ENCODE measurements at places on chromosomes 2 and 18.
A peak's percentile ranks its signal among the peaks of the same experiment; 100 is the strongest.

DNA sequence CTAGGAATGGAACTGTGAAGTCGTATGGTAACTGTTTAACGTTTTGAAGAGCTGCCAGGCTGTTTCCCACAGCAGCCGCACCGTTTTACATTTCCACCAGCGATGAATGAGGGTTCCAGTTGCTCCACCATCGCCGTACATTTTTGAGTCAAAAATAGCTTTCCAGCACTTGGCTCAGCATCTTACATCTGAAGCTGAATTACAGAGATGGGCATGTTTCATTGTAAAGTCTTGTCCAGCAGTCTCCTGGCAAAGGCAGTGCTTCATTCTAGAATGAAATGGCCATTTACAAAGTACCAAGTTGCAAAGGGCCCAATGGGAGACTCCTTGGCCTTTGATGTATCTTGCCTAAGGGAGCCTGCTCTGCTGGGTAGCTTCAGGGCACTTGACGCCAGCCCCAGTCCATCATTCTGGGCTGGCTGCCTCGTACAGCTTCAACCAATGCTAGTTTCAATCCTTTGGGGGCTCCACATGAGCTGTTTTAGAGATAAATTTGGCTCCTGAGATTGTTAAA is 45.1 kb downstream of the ATIC start:
- no peak for DNase-seq

- DNase-seq: no peak
These were observed 1518.3 kb downstream of the RPIA start for GRCh38 chr2:90209806-90210205.

DNA sequence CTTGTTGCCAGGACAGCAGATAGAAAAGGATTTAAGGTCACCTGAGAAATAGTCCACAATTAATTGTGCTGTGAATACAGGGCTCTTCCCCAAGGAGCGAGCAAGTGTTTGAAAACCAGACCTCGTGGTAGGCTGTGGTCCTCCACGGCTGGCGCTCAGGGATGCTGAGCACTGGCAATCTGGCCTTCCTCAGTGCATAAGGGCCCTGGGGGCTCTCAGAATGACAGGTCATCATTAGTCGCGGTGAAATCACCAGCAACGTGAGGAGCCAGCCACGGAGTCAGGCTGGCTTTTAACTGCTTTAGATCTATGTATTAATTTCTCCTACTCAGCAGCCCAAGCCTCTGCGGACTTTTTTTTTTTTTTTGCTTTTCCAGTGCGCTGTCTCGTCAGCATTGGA is 148.5 kb downstream of the FHOD3 start:
- DNase-seq: no peak

DNA sequence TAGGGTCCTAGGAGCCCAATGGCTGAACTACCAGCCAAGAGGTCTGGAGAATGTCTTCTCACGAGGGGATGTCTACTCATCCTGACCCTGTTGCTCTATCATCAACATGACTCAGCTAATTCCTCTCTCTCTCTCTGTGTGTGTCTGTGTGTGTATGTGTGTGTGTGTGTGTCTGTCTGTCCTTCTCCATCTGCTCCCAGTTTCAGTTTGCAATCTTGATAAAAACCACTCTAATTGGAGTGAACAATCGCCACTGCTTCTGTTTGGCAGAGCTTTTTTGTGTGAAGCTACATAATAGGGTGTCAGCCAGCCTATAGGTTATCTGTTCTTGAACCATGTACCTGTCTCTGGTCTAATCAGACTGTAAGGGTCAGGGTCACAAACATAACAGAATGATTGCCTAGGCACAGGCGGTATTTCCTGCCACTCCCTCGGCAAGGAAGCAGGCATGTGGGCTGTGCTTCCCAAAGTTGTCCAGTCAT is 219.8 kb downstream of the SH3BP4 start:
- no peak for DNase-seq

- no peak for DNase-seq
These were observed 144.3 kb downstream of the TFCP2L1 start for GRCh38 chr2:121140734-121141133.

- no peak for DNase-seq
These were observed 147.9 kb upstream of the DNMT3A start for GRCh38 chr2:25489631-25490030.

DNA sequence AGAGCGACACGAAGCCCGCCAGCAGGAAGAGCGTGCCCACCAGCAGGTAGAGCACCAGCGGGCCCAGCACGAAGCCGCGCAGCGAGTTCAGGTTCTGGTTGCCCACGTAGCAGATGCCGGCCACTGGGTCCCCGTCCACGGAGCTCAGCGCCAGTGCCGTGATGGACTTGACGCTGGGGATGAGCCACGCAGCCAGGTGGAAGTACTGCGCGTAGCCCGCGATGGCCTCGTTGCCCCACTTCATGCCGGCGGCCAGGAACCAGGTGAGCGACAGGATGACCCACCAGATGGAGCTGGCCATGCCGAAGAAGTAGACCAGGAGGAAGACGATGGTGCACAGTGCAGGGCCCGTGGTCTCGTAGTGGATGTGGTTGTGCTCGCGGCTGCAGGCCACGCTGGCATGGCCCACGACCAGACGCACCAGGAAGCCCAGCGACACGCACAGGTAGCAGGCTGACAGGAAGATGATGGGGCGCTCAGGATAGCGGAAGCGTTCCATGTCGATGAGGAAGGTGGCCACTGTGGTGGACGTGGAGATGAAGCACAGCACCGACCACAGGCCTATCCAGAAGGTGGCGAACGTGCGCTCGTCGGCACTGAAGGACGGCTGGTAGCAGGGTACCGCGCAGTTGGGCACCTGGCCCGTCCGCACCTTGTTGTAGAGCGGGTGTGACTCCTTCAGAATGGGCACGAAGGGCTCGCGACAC is 2.1 kb downstream of the FZD5 start:
- DNase-seq: no peak

- DNase-seq: no peak
These were observed 36.2 kb downstream of the CAPN13 start for GRCh38 chr2:30770816-30771576.

GRCh38 chr2:217666338-217666737 is 336.5 kb downstream of the TNS1 start:
- DNase-seq: no peak

DNA sequence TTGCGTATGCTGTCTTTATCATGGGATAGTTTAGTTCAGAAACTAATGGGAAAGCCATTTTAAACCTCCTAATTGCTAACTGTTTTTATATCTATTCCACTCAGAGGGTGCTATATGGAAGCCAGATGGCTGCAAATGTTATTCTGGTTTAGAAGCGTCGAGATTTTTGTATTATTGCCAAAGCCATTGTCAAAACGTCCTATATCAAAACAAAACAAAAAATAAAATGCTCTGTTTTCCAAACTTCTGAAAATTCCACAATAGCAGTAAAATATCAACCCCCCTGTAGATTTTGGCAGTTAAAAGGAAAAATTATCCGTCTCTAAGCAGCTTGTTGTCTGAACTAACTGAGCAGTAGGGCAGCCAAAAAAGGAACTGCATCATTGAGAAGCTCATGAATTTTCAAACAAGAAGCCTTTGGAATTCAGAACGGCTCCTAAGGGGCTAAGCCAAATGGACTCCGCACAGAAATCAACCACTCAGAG is 195.4 kb upstream of the CWC22 start:
- DNase-seq: no peak

GRCh38 chr2:239349453-239350135 is 51.2 kb downstream of the HDAC4 start:
- DNase-seq: no peak

DNA sequence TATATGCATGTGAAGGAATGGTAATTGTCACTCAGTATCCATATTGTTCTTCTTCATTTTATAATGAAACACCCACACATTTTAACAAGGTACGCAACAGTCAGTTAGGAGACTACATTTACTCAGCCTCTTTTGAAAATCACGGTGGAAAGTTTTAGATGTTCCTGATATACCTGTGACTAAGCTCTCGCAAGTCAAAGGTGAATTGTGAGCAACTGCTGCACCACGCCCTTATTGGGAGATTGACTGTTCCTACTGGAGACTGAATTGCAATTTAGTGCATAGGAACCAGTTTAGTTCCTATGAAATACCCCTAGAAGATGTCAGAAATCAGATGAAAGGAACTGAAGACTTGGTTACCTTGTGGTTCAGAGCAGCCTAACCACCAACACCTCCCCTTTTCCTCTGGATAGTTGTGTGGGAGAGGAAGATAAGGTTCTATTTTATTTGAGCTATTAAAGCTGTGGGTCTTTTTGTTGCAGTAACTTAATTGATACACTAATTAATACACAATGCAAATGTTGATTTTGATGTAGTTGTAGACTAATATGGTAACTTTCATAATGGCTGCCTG is 1280.5 kb upstream of the CDH2 start:
- DNase-seq: no peak

GRCh38 chr2:118755901-118756300 is 91.5 kb downstream of the EN1 start:
- DNase-seq: no peak

DNA sequence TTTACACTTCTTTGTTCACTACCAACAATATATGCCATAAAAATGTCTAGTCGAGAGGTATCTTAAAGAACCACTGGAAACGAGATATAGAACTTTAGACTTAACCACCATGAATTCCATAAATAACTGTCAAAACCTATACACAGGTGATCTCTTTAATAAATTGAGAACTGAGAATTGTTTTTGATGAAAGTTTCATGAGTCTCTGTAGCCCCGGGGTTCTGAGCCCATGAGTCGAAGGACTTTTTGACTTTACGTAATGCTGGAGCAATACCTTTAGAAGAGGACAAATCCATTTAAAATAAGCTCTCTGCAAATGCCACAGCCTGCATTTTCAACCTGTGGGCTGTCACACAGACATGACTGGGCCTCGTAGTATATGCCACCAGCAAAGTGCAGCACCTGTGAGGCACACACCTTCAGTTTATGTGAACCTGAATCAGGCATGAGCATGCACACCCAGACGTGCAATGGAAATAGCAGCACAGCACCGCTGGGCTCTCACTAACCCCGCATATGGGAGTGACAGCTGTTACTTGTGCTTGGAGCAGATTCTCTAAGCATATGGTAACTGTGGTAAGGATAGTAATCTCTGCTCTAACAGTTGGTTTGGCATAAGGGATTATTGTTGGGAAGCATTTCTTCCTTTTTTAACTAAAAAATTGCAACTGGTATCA is 383.2 kb downstream of the SOCS6 start:
- DNase-seq: no peak

DNA sequence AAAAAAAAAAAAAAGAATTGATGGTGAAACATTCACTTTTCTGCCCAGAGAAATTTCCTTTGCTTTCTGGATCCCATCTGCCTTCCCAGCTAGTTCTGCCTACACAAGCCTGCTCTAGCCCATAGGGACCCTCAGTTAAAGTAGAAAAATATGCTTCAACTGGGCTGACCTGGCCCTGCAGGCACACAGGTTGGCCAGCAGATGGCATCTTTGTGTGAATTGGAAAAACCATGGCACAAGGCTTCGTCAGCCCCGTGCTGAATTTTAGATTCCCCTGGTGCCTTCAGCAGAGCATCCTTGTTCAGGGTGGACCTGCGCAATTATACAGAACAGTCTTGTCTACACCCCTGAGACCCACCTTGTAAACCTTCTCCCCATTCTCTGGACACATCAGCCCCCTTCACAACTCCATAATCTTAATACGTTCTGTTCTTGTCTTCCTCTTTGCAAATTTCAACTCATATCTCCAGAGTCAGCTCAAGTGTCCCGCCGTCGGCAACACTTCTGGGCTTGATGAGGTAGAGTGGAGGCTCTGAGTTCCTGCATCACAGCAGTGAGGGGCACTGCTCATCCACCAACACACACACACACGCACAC is 114.5 kb downstream of the INSIG2 start:
- DNase-seq: no peak

- DNase-seq: peak; percentile 57
These were observed 30.7 kb upstream of the PTMA start for GRCh38 chr2:231677632-231678104.

GRCh38 chr2:46837704-46838103 is 77.9 kb downstream of the MCFD2 start:
- no peak for DNase-seq

GRCh38 chr18:864872-865273 is 39.8 kb upstream of the ADCYAP1 start:
- DNase-seq: peak; percentile 4

DNA sequence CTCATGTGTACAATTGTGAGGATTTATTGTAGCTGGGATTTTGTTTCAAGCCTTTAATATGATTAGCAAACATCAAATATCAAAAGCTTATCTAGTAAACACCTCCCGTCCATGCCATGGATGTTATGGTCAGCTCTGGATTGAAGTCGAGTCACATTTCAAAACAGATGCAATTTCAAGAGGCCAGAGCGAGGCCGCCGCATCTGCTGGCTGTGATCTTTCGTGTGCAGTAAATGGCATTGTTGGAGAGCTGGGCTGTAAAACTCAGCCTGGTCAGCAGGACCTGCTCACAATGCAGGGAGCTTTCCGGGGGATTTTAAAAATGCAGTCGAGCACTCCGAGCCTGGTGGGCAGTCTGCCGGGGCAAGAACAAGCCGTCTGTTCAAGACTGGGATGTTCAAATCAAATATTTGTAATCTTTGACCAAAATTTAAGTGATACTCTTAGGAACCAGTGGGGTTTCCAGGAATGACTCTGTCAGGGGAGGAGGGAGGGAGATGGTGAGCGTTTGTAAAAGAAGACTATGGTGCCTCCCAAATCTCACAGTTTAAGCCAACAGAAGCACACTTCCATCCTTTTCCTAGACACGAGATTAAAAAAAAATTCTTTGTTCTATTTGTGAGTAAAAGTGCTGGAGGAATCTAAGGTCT is 97.6 kb downstream of the MYCN start:
- no peak for DNase-seq

GRCh38 chr2:239947729-239948045 is 77.5 kb downstream of the NDUFA10 start:
- no peak for DNase-seq

DNA sequence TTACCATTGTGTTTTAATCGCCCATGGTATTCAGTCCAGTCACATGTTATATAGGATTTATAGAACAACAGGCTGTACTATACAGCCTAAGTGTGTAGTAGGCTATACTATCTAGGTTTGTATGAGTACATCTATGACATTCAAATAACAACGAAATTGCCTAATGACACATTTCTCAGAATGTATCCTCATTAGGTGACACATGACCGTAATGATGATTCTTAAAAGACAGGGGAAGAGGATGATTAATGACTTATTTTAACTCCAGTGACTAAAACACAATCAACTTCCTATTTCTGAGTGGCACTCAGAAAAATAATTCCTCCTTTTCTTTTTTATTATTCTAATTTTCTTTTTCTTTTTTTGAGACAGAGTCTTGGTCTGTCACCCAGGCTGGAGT is 63.0 kb upstream of the ACSL3 start:
- no peak for DNase-seq

DNA sequence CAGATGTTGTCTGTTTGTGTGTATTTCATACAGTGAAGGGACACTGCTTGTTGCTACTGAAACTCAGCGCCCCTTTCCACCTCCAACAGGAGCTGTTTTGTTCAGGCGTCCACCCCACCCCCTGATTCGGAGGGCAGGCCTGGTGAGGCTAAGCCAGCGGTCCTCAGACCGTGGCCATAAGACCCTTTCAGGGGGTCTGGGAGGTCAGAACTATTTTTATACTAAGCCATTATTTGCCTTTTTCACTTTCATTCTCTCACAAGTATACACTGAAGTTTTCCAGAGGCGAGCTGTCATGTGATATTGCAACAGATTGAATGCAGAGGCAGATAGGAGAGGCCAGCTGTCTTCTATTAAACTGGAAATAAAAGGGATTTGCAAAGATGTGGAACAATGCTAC is 39.7 kb upstream of the IGFBP5 start:
- DNase-seq: no peak

GRCh38 chr2:240208096-240208495 is 67.6 kb upstream of the OTOS start:
- no peak for DNase-seq

- DNase-seq: no peak
These were observed 272.4 kb upstream of the NRXN1 start for GRCh38 chr2:51304311-51304710.

GRCh38 chr2:27730980-27731691 is 40.4 kb upstream of the MRPL33 start:
- no peak for DNase-seq

Data from T-helper 22 cell (primary cell).